RKO (cell line): ENCODE measurements at places on chromosomes 11 and 22.

- no peak for DNase-seq
Measured at GRCh38 chr11:134751031-134751585, 339.1 kb upstream of the B3GAT1 start.

DNA sequence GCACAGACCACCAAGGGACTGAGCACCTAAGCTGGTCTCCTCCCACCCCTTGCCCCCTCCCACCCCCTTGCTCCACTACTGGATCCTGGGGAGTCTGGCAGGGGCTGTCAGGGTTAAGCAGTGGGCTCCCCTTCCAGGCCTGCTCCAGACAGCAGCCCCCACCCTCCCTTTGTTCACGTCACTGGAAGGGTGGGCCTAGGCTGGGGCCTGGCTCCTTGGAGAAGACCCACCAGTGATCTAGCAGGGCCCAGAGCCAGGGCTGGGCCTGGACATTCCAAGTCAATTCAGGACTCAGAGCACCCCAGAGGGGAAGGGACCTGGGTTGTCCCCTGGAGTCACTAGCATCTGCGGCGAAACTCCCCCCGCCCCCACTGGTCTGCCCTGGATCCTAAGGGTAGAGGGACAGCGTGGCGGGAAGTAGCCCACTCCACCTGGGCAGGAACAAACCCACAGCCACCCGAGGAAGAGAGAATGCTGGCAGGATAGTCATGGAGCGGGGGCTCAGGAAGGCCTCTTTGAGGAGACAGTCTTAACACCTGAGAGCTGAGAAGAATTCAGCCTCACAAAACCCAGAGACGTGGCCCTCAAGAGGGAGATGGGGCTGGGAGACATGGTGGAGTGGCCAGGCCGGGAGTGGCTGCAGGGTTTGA is 45.8 kb downstream of the IGLL1 start:
- no peak for DNase-seq

- DNase-seq: no peak
Measured at GRCh38 chr11:19576903-19577302, 135.7 kb upstream of the NAV2 start.

- no peak for DNase-seq
Measured at GRCh38 chr11:118922745-118923627, 2.7 kb downstream of the BCL9L start.

DNA sequence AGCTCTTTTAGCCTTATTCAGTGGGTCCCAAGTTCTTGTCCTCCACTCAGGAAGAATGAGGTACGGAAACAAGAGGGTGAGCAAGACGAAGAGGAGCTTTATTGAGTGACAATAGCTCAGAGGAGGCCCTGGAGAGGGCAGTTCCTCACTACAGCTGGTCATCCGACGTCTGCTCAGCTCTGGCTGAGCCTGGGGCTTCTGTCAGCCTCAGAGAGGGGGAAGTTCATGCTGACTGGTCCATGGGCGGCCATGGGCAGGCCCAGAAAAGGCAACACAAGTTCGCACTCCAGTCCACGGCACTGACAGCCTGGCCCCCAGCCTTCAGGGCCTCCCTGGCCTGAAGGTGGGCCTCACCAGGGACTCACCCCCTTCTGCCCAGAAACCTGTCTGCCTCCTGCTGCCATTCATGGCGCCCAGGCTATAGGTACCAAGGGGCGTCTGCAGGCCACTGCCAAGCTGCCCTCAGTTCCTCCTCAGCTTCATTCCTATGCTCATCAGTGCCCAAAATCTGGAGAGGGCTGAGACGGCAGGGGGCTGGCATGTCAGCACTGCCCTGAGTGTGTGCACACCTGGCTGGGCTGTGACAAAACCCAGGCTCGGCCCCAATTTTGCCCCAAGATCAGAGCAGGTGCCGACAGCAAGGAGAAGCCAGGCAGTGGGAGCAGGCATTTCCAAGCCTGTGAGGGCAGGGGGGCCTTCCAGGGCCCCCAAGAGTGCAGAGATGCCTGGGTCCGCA is 21.7 kb upstream of the KIAA0930 start:
- no peak for DNase-seq

- no peak for DNase-seq
Measured at GRCh38 chr11:80024119-80024518, 583.3 kb upstream of the TENM4 start.

DNA sequence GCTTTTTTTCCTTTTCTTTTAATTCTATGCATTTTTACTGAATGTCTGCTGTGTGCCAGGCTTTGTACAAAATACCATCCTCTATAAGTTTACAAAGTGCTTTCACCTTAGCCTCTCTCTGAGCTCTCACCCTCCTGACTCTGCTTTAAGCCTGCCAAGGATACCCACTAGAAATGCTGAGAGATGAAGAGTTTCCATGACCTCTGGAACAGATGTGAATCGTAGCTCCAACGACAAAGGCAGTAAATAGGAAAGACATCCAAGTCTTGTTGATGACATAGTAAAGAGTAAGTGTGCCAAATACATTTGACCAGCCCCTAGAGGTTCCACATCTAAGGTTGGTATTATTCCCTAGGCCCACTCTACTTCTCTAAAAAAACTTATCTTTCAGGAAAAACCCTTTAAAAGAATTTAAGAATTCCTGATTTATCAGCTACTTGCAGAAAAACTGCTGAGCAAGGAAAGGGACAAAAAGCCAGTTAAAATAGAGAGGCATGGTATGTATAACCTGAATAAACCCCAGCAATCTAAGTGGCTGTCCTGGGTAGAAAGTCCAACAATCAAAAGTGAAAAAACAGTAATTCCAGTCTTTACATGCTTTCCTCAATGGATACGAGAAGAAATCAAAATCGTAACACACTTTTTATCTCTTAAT is 45.4 kb downstream of the GAB2 start:
- no peak for DNase-seq

GRCh38 chr11:68106165-68106940 is 14.8 kb downstream of the CHKA start:
- no peak for DNase-seq

DNA sequence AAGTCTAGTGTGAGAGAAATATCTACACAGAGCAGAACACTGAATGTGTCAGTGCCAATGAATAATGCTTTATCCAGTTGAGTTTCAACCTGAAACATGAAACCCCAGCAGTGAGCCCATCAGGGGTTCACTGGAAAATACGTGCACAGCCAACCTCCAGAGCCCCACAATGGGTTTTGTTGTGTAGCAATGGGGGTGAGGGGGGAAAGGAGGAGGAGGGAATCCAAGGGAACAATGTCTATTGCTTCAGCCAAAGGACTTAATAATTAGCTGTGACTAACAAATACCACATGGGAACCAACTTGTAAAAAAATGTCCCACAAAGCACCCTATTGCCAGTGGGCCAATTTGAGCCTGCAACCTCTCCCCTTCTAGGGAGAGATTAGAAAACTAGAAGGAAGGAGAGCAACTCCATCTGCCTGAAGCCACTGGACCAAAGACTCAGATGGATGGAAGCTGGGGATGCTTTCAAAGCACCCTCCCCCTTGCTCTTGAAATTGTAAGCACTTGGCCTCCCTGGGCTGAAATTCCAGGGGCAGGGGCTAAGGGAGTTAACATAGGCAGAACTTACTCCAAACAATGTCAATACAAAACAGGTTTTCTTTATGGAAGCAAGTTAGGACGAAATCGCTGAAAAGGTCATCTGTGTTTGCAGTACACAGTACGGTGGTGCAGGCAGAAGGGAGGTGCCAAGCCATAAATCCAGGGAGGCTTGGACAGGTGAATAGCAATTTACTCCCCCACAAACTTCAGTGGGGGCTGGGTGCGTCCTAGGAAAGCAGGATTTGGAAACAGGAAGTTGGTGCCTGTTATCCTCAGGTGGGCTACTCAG is 99.8 kb downstream of the ARL14EP start:
- DNase-seq: no peak

- DNase-seq: peak; percentile 41
Measured at GRCh38 chr11:119774172-119774763, 45.3 kb upstream of the NECTIN1 start.
